ENCODE measurements at places on chromosomes 7 and 10.

DNA sequence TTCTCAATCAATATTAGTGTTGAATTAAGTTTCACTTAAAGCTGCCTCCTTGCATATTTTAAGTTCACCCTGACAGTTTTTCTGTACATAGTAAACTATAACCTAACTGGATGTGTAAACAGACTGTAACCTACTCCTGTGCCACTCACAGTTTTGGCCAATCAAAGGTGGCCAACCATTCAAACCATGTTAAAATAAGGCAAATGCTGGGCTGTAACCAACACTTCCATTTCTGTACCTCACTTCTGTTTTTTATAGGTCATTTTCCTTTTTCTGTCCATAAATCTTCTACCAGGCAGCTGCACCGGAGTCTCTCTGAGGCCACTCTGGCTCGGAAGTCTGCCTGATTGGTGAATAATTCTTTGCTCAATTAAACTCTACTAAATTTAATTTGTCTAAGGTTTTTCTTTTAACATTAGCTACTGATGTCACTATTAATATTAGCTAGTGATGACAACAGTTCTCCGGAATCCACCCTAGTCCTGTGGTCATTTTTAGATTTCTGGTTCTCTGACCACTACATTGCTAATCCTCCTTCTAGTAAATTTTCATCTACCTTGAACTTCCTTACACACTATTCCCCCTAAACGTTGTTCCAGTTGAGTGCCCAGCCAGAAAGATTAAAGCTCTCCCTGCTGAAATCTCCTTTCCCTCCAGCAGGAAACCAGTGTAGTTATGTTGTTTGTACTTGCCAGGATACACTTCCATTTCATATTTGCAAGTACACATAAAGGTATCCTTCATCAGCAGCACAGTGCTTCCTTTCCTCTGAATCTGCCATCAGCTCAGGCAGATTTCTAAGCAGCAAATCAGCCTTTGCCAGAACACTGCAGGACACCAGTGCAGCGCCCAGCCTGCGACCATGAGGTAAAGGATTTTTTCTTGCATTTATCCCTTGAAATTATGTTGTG, 18.6 kb upstream of the IFIT2 start:
- DNase-seq = no peak

GRCh38 chr10:126455766-126456405, 67.6 kb upstream of the ADAM12 start:
- no peak for DNase-seq

DNA sequence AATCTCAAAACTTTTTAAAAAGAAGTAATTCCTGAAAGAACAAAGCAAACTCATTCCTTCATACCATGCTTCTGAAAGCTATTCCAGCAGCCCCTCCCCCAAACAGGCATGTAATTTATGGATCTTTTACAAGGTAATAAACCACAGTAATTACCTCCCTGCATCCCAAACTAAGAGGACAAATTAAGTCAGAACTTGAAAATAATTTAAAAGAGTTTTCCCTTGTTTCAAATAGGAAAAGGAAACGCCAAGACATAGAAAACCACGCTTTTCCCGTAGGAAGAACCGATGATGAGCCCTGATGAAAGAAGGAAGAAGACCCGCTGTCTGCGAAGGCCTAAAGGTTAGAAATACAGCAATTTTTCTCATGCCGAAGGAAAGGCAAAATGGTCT, 8.9 kb downstream of the HOXA4 start:
- peak; percentile 1 for DNase-seq

- no peak for DNase-seq
Observed at GRCh38 chr7:18177815-18178660, 150.4 kb upstream of the PRPS1L1 start.

GRCh38 chr7:27418541-27418940, 175.9 kb downstream of the EVX1 start:
- DNase-seq = no peak

DNA sequence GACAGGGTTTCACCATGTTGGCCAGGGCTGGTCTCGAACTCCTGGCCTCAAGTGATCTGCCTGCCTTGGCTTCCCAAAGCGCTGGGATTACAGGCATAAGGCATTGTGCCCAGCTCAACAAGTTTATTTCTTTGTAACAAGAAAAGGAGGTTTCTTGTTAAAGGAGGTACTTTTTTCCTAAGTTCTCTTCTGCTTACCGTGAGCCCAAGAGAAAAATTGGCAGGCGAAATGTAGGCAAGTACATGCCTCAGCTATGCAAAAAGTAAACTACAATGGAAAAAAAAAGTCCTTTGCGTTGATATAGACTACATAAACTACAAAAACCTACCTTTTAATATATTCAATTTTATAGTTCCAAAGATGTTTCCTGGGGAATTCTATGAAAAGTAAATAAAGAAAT, 122.6 kb downstream of the DKK1 start:
- no peak for DNase-seq

- no peak for DNase-seq
Observed at GRCh38 chr7:121288894-121289293, 39.9 kb upstream of the WNT16 start.

- DNase-seq = peak; percentile 60
Observed at GRCh38 chr10:92239600-92240288, 51.1 kb downstream of the CPEB3 start.

DNA sequence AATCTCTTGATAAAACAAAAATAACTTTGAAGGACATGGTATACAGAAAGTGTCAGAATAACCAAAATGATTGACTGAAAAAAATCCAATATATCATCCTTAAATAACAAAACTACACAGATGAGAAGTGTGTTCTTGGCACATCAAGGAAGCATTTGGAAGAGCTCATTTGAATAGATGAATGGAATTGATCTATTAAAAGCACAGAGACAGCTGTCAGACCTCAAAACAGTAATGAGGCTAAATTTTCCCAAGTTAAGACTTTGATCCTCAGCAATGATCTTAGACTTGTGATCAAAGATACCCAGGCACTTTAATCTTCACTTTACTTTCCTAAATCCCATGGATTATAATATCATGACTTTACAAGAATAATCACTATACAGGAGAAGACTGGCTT, 395.4 kb upstream of the NFE2L3 start:
- DNase-seq = no peak

DNA sequence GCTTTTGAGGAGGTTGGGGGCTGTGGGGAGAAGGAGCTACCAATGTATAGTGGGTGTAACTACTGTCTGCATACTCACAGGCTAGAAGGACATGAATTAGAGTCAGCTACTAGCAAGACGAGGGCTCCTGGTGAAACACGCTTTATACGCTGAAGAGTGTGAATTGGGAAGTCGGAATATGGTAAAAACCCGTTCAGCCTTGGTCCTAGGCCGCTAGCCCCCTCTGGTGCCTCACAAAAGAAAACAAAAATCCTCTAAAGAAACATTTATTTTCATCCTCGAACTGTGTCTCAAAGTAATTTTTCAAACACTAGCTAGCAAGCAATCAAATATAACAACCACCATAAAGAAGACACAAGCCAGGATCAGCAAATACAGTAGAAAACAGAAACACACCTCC, 338.1 kb upstream of the SEMA3C start:
- no peak for DNase-seq

- no peak for DNase-seq
Observed at GRCh38 chr10:65550761-65551160, 1375.1 kb upstream of the LRRTM3 start.

DNA sequence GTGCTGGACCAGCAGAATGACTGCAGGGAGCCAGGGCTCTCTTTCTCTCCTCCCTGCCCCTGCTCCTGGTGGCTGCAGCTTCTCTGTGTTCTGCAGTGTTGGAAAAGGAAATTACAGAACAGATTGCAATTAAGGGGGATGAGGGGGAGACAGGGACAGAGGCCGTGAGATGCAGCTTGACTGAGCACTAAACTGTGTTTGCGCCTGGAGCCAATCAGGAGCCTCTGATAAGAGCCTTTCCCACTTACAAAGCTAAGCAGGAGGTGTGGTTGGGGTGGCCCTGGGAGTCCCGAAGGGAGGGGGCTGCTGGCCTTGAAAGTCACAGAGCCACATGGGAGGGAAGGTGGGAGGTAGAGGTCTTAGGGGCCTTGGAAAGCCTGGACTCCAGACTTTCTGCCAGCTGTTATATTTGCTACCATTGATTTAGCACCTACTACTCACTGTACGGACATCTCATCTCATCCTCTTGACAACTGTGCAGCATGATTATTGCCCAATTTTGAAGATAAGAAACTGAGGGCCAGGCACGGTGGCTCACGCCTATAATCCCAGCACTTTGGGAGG, 26.7 kb downstream of the TRIM8 start:
- no peak for DNase-seq

DNA sequence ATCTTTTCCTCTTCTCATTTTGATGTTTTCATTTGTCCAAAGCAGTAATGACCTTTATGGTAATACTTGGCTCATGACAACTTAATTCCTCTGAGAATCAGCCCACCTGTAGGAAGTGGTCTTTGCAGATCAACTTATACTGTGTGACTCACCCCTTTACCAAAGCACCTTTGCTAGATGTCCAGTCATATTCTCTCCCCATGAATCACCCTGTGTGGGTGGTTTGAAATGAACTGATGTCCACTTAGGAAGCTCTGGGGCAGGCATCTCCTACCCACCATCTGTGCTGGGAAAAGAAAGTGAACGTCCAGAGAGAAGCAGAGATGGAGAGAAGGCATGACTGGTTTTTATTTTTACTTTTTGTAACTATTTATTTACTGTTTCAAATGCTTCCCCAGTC, 410.3 kb downstream of the KIF20B start:
- DNase-seq = no peak

GRCh38 chr7:87226495-87226894, 7.0 kb upstream of the TMEM243 start:
- DNase-seq = no peak

DNA sequence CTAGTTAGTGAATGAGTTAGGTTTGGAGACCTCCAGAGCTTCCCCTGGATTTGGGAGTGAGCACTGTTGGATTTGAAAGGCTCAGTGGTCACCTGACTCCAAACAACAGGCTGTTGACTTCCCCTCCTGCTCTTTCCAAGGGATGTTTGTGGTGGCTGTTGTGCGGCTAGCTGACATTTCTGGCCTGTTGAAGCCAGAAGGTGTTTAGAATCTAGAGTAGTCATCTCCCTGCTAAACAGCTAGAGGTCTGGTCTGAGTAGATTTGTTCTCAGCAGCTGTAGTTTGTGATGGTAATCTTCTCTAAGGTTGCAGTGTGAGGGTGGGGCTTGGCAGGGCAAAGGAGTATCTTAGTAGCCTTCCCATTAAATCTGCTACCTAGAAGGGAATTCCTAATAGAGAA, 30.1 kb downstream of the BPGM start:
- DNase-seq = no peak

GRCh38 chr7:28328146-28328545, 84.2 kb upstream of the CREB5 start:
- DNase-seq = peak; percentile 34

DNA sequence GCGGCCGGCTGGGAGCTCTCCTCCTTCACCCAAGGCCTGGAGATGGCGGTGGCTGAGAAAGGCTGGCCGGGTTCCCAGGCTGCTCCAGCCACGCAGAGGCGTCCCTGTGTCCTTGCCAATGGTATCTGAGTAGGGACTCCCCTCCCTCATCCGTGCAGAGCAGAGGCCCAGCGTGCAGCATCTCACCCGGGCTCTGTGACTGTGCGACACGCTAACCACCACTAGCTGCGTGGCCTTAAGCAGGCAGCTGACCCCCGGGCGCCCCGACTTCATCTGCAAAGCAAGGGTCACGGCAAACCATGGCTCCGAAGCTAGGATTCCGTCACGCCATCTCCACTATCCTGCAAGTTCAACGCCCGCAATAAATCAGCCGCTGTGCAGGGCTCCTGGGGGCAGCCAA, 47.2 kb upstream of the TNRC18 start:
- no peak for DNase-seq

- DNase-seq = no peak
Observed at GRCh38 chr7:78684201-78684600, 769.3 kb downstream of the MAGI2 start.

DNA sequence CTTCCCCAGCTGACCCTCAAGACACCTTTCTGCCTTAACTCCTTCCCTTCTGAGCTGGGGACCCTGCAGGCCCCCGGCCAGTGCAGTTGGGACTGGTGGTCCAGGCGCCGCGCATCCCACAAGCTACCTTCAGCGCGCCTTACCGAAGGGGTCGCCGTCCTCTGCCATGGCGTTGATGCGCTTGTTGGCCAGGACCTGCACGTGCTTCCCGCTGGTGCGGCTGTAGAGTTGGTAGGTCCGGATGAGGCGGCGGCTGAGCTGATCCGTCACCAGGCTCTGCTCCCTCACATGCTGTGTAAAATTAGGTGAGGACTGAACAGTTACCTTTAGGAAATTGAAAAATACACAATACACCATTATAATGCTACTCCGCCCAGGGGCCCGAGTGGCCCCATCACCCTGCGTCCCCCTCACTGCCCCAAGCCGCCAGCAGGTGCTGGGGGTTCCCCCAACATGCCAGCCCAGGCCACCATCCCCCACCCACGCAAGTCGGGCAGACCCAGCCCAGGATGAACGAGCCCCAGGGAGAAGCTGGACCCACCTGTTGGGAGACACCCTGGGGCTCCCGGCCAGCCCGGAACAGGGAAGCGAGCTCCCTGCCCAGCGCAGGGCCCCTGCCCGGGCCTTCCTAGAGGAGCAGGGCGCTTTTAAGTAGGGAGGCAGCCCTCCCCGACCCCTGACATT, 1.2 kb downstream of the FGF8 start:
- DNase-seq = no peak

DNA sequence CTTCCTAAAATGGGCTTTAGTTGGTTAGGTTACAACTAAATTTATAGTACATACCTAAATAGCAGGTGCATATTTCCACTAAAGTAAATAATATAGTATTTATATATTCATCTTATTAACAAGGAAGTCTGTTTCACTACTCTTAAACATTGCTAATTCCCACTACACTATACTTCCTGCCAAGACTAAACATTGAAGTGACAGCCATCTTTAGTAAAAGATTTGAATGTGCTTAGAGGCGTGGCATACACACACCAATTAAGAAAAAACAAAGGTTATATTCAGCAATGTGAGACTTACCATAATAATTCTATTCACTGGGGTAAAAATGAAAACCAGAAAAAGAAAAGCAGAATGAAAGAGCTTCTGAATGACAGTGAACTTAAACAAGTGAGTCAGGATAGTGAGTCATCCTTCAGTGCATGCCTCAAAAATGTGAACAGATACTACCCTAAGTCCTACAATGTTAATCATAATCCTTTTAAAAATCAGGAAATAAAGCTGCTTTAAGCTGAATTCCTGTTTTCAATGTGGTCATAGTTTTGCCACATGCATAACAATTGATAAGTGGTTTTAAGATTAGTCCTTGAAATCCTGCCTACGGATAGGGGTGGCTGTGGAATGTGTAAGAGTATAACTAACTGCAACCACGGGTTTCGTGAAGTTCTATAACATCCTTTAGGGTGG, 59.4 kb downstream of the USP6NL start:
- no peak for DNase-seq

GRCh38 chr10:10865913-10866312, 151.8 kb upstream of the CELF2 start:
- DNase-seq = no peak

DNA sequence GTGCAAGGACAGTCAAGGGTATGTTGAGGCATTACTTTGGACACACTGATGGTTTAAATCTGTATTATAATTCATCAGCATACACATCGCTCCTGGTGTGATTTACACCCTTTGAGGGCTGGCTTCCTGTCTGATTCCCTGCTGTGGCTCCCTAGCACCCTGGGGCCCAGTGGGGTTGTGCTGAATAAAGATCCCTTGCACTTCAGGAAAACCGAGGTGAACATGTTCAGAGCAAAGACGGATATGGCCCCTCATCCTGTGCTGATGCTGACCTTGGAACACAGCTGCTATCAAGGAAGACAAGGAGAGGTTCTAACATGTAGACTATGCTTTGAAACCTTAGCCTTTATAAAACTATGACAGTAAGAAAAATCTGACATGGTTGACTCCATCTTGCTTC, 84.6 kb upstream of the UNC5B start:
- DNase-seq = no peak

- no peak for DNase-seq
Observed at GRCh38 chr7:26008428-26008827, 143.6 kb upstream of the NFE2L3 start.

Measured in CD8-positive, alpha-beta T cell (primary cell).